Left hindlimb (tissue), 1 donor: ENCODE measurements at places on chromosomes 11 and 22.

DNA sequence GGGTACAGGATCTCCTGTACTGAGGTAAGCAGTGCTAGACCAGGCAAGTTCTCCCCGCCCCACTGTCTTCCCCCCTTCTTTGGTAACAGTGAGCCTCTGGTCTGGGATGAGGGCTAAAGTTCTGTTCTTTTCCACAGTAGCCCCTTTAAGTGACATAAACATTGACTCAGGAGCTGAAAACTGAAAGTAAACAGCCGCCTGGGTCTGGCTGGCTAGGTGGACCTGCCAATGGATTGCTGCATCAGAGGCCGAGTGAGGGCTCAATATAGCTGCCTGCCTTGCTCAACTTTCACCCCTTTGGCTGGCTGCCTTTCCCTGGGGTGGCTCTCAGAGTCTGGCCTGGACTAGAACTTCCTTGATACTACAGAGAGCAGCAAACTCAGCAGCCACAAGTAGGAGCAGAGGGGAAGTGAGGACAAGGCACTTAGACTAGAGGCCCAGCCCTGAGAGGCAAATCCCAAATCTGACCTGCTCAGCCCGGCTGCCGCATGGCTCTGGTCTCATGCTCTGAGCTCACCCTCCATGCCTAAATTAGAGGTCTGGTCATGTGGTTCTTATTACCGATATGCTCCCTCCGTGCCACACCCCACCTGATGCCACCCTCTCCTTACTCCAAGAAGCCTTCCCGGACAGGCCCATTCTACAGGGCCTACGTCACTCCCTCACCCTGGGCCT is 9.6 kb upstream of the UCP3 start:
- DNase-seq = peak; percentile 62

- no peak for DNase-seq
Measured at GRCh38 chr11:17230867-17231851, 23.4 kb upstream of the PIK3C2A start.

DNA sequence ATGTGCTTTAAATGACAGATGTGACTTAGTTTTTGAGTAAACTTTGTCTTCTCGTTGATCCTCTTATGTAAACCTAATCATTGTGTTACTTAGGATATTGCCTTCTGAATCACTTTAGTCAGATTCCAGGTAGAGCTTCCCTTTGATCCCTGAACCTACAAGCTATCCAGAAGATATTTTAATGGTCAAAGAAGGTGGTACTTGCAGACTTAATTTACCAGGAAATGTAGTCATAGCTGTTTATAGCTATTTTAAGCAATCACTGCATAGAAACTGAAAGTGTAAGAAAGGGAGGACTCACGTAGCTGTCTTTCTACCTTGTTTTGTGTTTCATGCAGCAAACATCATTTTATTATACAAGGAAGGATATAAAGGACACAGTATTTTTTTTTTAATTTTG is 189.5 kb downstream of the DDX10 start:
- DNase-seq = no peak

GRCh38 chr22:37165940-37166674 is 16.4 kb upstream of the IL2RB start:
- no peak for DNase-seq

DNA sequence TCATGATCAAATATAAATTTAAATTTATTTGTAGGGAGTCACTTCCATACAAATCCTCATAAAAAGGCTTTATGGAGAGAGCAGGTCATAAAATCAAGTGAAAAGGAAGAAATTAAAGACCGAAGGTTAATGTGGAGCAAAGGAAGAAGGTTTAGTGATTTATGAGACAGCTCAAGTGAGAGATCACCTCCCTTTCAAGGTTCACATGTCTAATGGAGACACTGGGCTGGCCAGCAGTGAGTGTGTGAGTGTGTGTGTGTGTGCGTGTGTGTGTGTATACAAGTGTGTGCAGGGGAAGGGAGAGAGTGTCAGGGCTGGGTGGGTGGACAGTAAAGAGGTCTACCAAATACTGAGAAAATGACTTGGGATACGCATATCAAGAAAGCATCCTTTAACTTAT is 251.2 kb downstream of the FAT3 start:
- DNase-seq = no peak
